Activated naive CD4-positive, alpha-beta T cell (primary cell): ENCODE measurements at places on chromosomes 3 and 15.

DNA sequence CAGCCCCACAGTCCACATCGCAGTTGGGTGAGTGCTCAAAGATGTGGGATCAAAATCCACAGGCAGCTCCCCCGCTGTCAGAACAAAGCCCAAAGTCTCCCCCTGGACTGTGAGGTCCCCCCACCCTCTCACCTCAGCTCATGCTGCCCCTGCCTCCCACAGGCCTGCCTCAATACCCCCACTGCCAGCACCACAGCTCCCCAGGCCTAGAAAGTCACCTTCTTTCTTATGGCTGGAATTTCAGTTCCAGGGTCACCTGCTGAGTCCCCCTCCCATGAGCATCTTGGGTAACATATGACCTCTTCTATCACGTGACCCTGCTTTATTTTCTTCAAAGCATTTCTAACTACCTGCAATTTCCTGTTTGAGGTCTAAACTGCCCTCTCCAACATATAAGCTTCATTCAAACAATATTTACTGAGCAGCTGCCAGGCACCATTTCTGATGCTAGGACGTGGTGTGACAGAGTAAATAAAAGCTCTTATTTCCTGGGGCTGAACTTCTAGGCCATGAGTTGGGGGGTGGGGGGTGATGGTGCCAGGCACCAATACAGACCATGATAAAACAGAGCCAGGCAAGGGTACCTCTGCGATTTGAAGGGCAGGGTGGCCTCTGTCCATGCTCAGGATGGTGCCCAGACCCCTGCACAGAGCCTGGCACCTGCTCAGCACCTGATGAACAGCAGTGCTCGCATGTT, 2.4 kb upstream of the TMEM89 start:
- no peak for DNase-seq

DNA sequence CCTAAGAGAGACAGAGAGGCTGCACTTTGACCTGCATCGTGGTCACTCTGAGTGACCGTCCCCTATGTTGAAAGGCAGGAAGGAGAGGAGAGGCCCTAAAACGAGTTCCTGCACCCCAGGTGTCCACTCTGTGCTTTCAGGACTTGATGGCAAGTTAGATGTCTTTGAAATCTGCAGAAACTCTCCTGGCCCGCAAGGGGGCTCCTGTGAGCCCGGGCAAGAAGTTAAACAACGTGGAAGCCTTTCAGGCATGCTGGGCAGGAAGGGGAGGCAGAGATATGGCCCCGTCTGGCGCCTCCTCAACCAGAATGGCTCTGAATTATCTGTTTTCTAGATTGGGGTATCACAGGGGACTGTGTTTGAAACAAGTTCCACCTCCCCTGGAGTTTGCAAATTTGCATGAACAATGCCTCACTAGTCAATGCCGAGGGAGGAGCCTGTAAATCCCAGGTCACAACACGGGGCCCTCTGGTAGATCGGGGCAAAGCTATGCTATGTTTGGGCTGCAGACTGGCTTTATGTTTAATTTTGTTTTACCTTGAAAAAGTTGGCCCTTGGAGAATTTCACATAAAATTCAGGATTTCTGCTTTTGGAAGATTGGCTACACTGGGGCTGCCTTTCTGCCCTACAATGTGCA, 9.8 kb downstream of the CTXND1 start:
- DNase-seq = no peak

DNA sequence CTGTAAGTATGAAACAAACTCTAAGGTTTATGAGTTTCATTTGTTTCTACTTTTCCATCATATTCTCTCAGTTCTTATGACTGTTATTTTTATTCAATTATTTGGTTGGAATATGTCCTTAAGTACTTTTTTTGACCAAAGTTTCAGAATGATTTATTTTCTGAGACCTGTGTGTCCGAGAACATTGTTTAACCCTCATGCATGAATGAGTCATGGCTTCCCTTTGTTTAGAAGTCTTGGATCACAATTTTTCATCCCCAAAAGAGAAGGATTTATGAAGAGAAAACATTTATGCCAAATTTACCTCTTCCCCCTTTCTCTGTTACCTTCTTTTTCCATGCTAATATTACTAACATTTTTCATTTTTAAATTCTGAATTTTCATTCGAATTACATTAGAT, 518.0 kb upstream of the NR2F2 start:
- DNase-seq = no peak

DNA sequence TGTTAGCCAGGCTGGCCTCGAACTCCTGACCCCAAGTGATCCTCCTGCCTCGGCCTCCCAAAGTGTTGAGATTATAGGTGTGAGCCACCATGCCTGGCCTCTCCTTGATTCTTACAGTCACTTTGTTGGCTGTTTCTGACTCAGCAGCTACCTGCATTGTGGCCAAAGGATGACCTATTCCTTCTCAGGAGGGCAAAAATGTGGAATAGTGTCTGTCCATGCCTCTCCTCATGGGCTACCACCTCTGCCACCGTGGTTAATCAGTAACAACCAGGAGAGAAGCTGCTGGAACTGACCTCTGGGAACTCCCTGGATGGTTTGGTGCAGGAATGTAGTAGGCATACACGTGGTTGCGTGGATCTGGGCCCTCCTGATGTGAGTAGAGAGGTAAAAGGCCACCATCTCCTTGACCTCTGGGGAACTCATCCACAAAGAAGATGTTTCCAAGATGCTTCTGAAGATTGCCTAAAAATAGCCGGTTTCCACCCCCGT, 63.3 kb downstream of the FLNB start:
- no peak for DNase-seq

- no peak for DNase-seq
These were observed 131.3 kb downstream of the TMEM108 start for GRCh38 chr3:133169331-133170068.

DNA sequence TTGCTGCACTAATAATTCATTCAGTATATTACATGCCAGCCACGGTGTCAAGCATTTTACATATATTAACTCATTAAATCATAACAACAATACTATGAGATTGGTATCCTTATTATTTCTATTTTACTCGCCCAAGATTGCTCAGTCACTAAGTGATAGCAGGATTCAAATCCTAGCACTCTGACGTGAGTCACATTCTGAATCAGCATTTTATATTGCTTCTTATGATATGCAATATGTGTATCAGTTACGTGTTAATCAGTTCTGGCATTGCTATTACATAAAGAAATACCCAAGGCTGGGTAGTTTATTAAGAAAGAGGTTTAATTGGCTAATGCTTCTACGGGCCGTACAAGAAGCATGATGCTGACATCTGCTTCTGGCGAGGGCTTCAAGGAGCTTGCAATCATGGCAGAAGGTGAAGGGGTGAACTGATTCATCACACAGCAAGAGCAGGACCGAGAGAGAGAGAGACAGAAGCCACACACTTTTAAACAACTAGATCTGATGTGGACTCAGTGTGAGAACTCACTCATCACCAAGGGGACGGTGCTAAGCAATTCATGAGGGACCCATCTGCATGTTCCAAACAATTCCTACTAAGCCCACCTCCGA, 166.5 kb upstream of the TMCO5A start:
- no peak for DNase-seq

GRCh38 chr15:91946581-91947292, 93.2 kb downstream of the SLCO3A1 start:
- DNase-seq = no peak

DNA sequence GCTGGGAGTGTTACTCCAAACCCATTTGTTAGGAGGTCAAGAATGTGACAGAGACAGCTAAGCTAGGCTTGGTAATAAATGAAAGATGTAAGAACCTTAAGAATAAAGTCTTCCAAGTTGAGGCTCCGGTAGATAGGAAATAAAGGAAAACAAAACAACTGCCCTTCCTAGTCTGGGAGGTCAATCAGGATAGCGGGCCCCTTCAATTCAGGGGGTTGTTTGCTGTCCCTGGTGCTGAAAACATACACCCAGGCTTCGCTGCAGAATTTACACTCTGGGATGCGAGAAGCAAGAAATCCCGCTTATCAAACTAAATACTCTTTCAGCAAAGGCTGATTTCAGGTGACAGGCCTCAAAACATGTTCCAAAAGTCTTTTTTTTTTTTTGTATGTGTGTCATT, 393.4 kb downstream of the NTRK3 start:
- no peak for DNase-seq

GRCh38 chr3:87175732-87176131, 51.4 kb upstream of the CHMP2B start:
- DNase-seq = no peak

DNA sequence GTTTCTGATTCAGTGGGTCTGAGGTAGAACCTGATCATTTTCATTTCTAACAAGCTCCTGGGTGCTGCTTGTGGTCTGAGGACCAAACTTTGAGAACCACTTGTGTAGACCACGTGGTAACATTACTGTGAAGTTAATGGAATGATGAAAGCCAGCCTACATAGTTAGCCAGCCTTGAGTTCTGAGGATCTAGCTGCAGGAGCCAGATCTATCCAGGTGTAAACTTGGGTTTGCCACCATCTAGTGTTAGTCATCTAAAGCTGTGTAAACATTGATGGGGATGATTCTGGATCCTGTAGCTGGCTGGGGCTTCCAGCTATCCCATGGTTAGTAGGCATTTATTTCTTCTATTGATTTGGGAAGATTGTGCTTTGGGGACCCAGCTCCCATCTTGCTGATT, 170.0 kb downstream of the TMEM108 start:
- DNase-seq = no peak

- no peak for DNase-seq
These were observed 65.9 kb downstream of the CACNA2D3 start for GRCh38 chr3:54188176-54188791.

DNA sequence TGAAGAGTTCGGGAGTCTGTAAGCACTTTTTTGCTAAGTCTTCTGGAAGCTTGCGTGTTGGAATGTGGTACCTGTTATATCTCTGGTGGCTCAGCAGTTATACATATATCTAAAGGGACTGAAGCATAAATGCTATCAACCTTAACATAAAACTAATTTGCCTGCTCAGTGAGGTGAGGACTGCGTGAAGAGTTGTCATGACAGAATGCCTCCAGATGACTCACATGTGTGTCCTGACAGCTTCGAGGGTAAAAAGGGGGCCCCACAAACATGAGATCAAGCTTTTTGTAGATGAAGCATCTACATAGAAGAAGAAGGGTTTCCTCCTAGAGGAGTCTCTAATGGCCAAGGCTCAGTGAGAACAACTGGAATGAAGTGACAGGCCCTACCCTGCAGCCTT, 88.8 kb upstream of the C3orf80 start:
- DNase-seq = no peak

- no peak for DNase-seq
These were observed 47.6 kb upstream of the SEC61A1 start for GRCh38 chr3:128004661-128005060.

DNA sequence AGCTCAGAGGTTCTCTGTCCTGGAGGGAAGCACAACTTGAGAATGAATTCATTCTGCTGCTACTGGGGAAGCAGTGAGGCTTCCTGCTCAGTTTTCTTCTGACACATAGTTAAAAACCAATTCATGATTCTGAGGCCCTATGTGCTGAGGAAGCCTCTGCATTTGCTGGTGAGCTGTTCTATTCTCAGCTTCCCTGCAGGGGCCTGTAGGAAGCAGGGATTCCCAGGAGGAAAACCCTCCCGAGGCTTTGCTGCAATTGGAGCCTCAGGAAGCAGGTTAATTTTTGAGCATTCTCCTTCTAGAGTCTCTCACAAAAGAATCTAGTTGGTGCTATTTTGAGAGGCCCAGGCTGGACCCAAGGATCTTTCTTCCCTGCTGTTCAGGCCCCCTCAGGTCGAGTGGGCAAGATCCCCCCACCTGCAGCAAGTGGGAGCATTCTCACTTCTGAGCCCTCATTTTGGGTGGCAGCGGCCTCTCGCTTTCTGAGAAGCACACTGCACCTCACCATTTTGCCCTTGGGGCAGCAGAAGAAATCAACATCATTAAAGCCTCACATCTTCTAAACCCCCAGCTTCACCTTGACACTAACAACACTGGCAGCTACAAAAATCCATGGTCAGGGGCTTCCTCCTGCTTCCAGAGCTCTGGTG, 197.5 kb upstream of the TSC22D2 start:
- DNase-seq = no peak

DNA sequence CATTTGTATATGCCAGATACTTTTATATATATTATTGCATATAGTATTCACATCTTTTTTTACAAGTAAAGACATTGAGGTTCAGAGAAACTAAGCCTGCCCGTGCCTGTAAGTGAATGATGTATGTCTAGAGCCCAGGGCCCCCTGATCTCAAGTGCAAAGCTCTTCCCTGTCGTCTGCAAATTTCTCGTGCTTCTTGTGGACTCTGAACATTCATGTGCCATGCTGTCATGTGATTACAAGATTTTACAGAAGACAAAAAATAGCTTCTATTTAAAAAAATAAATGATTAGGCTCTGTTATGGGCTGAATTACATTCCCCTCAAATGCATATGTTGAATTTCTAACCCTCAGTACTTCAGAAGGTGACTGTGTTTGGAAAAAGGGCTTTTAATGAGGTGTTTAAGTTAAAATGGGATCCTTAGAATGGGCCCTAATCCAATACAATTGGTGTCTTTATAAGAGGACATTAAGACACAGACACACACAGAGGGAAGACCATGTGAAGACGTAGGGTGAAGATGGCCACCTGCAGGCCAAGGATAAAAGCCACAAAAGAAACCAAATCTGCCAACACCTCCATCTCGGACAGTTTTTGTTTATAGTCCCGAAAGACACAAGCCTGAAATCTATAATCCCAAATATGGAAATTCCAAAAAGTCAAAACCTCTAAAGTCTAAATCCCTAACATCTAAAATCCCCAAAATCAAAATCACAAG, 3.9 kb upstream of the MASP1 start:
- DNase-seq = no peak

DNA sequence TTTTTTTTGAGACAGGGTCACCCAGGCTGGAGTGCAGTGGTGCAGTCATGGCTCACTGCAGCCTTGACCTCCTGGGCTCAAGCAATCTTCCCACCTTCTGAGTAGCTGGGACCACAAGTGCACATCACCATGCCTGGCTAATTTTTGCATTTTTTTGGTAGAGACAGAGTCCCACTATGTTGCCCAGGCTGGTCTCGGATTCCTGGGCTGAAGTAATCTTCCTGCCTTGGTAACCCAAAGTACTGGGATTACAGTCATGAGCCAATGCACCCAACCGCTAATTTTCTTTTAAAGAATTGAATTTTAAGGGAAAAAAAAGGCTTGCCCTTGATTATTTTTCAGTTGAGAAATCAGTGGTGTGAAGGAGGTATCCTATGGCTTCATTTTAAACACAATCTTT, 334.0 kb downstream of the SOX2 start:
- no peak for DNase-seq

DNA sequence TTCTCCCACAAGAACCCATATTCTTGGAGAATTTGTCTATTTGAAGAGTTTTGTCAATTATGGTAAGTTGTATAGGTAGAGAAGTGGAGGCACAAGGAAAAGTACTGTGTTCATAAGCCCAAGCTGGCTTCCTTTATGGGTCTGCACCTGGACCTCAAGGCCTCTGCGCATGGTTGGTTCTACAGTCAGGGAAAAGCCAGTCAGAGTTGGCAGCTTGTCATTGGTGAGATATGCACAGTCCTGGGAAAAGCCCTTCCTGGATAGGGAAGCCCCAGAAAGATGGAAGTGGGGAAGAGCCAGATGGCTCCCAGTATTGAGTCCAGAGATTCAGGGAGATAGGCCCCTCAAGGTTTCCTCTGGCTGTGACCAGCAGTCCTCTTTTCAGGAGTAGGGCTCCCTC, 15.8 kb downstream of the BOC start:
- DNase-seq = no peak

GRCh38 chr3:16374047-16374934, 109.3 kb downstream of the OXNAD1 start:
- no peak for DNase-seq

GRCh38 chr3:144375088-144375487, 403.5 kb downstream of the DIPK2A start:
- no peak for DNase-seq
